ENCODE measurements at places on chromosomes 2 and 18.

DNA sequence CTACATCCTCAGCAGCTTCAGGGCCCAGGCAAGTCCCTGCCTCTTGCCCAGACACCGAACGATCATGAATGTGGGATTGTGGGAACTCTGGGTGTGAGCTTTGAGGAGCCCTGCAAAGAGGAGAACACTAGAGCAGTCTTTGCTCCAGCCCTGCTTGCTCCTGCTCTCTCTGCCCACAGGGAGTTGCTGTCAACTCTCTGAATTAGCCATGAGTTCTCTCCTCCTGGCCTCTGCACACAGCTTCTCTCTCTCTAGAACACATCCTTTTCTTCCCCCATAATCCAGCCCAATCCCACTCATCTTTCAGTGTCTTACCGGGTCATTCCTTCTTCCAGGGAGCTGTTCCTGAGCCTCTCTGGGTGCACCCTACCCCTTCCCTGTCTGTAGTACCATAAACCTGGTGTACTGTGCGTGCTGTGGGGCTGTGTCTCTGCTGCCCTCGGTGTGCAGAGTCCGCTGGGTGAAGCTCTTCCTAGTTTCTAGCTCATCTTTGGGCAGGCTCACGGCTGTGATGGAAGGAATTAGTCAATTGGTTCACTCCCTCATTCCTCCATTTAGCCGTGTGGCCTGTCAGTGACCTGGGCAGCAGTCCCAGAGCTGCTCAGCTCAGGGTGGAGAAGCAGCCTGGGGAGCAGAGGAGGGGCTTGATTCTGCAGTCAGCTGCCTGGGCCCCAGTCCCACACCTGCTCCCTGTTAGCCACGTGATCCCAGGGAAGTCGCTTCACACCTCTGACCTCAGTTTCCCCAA is 132.9 kb upstream of the HDAC4 start:
- no peak for DNase-seq

- no peak for DNase-seq
Observed at GRCh38 chr2:183488421-183488820, 364.2 kb downstream of the NUP35 start.

GRCh38 chr2:171404261-171404660 is 29.5 kb downstream of the METTL8 start:
- no peak for DNase-seq

GRCh38 chr2:209311948-209312347 is 111.9 kb upstream of the MAP2 start:
- DNase-seq: no peak

DNA sequence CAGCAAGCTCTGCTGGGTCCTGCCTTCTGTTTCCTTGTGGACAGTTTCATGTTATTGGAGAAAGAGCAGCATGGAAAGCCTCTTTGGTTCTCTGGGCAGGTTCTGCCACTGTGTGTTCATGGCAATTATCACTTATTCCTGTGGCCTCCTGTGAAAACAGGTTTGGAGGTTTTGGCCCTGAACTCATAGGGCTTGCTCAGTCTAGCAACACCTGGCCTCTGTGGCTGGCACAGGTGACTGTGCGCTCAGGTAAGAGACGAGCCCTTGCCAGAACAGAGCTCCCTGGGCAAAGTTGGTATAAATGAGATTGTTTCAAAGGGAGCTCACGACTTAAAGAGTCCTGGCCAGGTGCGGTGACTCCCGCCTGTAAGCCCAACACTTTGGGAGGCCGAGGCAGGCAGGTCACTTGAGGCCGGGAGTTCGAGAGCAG is 5.7 kb downstream of the CEP68 start:
- no peak for DNase-seq

- no peak for DNase-seq
Observed at GRCh38 chr2:237201461-237202287, 116.0 kb downstream of the COPS8 start.

- DNase-seq: no peak
Observed at GRCh38 chr2:27489118-27489497, 435 bp downstream of the IFT172 start.

GRCh38 chr2:44543773-44544725 is 182.3 kb downstream of the CAMKMT start:
- no peak for DNase-seq

DNA sequence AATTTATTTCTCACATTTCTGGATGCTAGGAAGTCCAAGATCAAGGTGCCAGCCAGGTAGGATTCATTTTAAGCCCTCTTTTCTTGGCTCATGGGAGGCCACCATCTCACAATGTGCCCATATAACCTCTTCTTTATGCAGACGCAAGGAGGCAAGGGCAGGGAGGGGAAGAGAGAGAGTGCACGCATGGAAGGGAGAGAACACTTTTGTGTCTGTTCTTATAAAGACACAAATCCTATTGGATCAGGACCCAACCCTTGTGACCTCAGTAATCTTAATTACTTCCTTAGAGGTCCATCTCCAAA is 32.5 kb downstream of the CMPK2 start:
- no peak for DNase-seq

DNA sequence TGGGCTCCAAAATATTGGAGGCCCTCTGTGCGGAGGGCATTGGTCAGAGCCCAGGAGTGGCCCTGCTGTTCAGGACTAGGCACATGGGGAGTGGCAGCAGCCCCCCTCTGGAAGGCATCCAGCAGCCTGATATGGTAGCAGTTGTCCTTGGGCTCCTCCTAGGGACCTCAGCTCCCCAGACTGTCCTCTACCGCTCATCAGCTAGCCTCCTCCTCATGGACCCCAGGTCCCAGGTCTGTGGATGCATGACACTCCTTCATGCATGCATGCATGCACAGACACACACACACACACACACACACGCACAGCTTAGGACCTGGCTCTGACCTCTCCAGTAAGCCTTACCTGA is 15.4 kb upstream of the ATP6V1B1 start:
- no peak for DNase-seq

GRCh38 chr2:19793132-19793750 is 108.5 kb downstream of the TTC32 start:
- DNase-seq: no peak

DNA sequence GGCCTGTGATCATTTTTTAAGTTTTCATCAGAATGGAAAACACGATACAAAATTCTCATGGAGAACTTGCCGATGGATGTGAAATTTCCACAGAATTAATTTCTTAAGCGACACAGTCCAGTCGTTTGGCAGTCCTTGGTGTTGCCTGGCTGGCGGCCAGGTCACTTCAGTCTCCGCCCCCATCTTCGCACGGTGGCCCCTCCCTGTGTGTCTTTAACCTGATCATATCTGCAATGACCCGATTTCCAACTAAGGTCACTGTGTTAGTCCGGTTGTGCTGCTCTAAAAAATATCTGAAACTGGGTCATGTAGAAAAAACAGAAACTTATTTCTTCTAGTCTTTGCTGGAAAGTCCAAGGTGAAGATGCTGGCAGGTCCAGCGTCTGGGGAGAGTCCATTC is 44.5 kb upstream of the COPS8 start:
- no peak for DNase-seq

DNA sequence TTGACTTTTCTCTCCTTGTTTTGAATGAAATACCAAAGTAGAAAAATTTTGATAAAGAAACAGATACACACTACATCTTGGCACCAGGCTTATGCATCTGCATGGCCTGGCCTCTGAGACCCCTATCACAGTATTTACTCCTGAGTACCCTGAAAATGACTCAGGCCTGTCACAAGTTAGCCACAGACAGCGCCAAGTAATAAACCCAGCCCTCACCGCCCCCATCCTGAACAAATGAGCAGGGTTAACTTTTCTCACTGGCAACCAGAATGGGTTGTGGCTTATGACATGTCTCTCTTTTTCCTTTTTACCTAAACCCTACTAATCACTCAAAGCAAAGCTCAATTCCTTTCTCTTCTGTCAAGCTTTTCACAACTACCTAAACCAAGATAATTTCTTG is 35.3 kb downstream of the SPRED2 start:
- no peak for DNase-seq

DNA sequence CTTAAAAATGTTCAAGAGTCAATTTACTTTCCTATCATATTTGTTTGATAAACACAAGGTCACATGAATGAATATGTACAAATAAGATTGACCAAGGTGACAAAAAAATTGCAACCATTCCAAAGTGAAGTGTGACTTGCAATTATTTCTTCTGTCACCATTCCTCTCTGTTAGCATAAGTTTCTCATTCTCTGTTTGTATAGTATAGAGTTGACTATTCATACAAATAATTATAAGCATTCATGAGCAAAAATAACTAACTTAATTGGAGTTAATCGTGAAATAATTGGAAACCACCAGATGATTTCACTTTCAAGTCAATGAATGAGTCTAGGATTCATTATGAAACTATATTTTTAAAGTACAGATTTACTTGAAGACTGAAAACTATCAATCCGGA is 42.1 kb downstream of the PGAP1 start:
- no peak for DNase-seq

GRCh38 chr2:239012228-239012627 is 164.3 kb downstream of the TWIST2 start:
- DNase-seq: no peak

- DNase-seq: no peak
Observed at GRCh38 chr2:138510319-138510718, 8.7 kb downstream of the SPOPL start.

DNA sequence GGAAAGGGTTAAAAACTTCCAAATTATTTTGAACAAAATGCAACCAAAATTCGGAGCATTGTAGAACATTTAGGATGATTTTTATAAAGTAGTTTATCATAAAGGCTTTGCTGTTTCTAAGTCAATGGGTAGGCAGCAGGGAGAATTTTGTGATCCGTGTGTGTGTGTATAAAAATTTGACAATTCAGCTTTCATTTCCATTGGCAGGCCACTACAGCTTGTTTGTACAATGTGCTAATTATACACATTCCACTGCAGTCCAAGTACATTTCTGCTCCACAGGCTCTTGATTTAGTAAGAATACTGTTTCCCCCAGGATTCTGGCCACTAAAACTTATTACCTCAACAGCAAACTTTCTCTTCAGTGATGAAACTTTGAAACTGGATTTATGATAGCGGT is 71.8 kb upstream of the LTBP1 start:
- DNase-seq: no peak

DNA sequence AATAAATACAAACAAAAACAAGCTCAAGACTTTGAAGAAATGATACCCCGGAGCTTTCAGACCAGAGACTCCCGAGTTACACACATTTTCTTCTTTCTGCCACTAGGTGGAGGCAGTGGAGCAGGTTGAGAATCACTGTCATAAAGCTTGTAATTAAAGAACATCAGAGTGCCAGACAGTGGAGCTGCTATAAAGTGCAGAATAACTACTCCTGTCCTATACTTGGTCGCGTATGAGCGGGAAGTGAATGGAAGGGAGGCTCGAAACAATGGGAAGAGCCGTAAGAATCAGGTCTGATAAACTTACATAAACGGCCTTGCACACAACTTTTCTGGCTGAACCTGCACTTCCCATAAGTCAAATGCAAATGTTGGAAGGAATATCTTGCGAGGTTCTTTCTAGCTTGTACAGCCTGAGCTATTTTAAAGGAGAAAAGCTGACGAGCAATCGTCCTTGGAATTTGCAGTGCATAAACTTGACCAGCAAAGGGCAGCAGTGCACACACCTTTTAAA is 189.0 kb downstream of the RPIA start:
- peak; percentile 18 for DNase-seq

Measured in activated naive CD4-positive, alpha-beta T cell treated with anti-CD3 and anti-CD28 coated beads, Interleukin-2, amount 50 U/mL, for 16 hours (primary cell).